Activated CD4-positive, CD25-positive, alpha-beta regulatory T cell treated with anti-CD3 and anti-CD28 coated beads, Interleukin-2, amount 50 U/mL, for 24 hours (primary cell): ENCODE measurements at places on chromosomes 4 and X.
A peak's percentile ranks its signal among the peaks of the same experiment; 100 is the strongest.

DNA sequence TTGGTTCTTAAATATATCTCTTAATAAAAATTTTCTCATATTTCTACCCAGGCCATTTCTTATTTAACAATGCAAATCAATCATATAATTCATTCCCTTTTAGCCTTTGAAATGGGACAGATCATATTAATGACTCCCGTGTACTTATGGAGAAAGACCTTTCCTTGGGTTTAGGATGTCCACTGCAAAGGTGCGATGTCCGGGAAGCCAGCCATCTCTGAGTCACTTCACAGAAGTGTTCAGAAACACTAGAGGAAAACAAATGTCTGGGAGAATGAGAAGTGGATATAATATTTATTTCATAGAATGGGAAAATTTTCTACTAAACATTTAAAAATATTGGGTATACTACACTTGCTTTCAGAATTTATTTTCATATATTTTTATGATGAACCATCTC is 15.3 kb downstream of the INTU start:
- no peak for ATAC-seq

DNA sequence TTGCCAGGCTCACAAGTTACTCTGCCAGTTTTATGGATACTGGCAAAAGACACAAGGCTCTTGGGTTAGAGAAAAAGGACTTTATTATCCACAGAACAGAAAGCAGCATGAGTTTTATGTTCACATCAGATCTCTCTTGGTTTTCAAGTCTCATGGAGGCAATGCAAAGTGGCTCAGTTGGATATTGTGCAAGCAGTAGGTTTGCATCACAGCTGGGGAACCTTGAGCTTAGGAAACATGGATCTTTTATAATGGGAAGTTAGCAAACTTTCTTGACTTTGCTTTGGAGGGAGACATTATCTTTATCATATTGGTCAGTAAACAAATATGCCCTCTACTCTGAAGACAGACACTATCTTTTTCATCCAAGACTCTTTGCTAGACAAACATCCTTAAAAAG is 109.2 kb upstream of the GRPR start:
- no peak for ATAC-seq

DNA sequence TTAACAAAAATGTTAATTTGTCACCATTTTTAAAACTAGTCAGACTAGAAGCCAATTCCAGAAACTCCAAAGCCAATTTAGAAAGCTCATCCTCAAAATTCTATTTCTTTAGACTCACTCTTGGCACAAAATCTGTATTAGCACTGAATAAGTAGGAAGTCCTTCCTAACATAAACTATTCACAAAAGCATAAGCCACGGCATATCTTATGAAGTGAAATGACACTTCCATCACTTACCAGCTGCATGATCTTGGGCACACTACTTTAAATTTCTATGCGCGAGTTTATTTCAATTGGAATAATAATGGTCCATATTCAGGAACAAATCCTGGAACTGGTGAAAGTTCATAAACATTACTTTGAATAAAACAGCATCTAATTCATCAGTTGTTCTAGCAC is 1544.0 kb downstream of the TECRL start:
- no peak for ATAC-seq

DNA sequence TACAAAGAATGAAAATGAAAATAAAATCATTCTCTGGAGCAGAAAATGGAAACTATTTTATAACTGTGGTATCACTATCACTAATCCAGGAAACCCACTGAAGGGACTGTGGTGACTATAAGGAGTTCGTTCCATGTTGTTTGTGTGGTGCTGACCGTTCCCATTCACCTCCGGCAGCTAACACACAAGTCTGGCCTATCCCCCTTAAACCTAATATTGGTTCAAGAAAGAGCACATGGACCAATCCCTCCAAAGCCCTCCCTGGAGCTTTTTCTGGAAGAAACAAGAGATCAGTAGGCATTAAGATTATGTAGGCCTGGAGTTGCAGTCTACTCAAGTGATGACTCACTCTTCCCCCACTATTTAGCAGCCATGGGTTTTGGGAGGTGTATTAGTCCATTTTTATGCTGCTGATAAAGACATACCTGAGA is 25.9 kb upstream of the FAM241A start:
- peak; percentile 87 for ATAC-seq

DNA sequence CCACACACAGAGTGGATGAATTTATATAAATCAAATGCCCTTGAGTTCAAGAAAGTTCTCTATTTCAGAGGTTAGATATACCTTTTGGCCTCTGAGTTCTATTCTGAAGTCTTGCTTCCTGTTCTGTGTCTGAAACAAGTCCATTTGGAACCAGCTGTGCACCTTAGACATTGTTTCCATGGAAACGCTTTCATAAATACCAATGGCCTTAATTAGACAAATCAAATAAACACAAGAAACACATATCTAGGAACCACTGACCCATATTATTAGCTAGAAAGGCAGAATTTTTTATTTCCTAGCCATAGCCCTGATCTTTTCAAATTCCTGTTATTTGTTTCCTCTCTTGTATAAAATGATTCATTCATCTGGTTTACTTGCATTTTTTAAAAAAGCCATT is 8.4 kb upstream of the C4orf54 start:
- ATAC-seq: no peak
